IMR-90 (cell line): ENCODE measurements at places on chromosomes 7 and 10.

DNA sequence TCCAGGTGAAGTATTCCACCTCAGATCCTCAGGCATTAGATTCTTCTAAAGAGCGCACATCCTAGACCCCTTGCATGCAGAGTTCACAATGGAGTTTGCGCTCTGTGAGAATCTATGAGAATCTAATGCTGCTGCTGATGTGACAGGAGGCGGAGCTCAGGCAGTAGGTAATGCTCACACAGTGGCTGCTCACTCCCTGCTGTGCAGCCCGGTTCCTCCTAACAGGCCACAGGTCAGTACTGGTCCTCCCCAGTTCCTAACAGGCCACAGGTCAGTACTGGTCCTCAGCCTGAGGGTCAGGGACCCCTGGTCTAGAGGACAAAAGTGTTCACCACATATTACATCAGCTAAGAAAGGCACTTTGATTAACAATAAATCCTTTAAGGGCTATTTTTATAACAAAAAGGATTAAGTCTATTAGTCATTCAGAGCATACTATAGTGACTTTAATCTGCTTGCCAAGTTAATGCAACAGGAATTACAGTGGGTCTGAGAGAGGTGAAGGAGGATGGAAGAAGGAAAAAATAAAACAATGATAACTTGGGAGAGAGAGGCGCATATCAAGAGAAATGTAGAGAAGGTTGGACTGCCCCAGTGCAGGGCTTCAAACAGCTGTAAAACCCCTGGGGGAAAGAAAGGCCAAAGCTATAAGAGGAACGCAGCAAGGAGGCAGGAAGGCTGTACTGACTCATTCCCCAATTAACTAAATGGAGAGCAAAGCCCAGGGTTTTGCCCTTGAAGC lies 49.2 kb downstream of the CUL2 start:
- peak; percentile 63 for DNase-seq

GRCh38 chr10:48708144-48708543 lies 23.5 kb downstream of the WDFY4 start:
- peak; percentile 25 for DNase-seq

GRCh38 chr7:50391386-50391785 lies 58.8 kb downstream of the FIGNL1 start:
- no peak for DNase-seq

DNA sequence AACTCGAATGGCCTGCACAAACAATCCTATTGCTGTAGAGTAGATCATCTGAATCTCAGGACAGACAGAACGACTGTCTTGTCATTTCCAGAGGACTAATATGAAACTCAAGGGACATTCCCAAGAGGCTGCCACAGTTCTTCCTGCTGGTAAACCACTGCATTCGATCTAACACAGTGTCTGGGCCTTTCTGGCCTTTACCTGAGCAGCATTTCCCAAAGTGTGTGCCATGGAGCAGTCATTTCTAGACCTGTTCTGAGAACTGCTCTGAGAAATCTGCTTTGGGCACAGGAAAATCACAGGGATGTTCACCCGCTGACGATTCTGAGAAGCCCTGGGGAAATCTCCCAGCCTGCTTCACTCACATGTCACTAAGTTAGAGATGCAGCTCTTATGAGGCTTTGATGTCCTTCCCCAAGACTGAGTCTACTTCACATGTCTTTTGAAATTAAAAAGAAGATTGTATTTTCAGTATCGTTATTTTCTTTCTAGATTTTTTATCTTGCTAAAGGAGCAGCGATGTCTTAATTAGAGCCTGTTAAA lies 18.4 kb downstream of the GPNMB start:
- DNase-seq, result no peak

GRCh38 chr7:83778073-83778443 lies 129.1 kb upstream of the SEMA3E start:
- DNase-seq, result no peak

DNA sequence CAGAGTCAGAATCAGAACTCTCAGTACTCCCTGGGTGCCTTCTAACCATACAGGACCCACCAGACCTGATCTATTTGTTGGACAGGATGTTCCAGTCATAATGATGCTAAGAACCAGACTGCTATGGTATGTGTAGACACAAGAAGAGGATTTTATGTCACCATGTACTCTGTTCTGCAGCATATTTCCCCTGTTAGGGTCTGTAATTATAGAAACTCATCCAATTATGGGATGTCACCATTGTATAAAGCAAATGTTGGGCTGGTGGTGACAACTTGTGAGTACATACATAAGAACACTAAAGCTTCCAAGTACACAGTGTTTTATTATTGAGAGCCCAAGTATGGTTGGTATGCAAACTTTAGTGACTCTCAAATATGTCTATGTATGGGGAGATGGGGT lies 67.1 kb upstream of the AGBL3 start:
- no peak for DNase-seq

DNA sequence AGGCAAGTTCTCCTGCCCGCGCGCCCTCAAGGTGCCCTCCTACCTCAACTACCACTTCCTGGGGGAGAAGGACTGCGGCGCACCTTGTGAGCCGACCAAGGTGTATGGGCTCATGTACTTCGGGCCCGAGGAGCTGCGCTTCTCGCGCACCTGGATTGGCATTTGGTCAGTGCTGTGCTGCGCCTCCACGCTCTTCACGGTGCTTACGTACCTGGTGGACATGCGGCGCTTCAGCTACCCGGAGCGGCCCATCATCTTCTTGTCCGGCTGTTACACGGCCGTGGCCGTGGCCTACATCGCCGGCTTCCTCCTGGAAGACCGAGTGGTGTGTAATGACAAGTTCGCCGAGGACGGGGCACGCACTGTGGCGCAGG lies 1.4 kb downstream of the FZD1 start:
- no peak for DNase-seq
